ENCODE measurements at places on chromosomes 11 and 22.
A peak's percentile ranks its signal among the peaks of the same experiment; 100 is the strongest.

DNA sequence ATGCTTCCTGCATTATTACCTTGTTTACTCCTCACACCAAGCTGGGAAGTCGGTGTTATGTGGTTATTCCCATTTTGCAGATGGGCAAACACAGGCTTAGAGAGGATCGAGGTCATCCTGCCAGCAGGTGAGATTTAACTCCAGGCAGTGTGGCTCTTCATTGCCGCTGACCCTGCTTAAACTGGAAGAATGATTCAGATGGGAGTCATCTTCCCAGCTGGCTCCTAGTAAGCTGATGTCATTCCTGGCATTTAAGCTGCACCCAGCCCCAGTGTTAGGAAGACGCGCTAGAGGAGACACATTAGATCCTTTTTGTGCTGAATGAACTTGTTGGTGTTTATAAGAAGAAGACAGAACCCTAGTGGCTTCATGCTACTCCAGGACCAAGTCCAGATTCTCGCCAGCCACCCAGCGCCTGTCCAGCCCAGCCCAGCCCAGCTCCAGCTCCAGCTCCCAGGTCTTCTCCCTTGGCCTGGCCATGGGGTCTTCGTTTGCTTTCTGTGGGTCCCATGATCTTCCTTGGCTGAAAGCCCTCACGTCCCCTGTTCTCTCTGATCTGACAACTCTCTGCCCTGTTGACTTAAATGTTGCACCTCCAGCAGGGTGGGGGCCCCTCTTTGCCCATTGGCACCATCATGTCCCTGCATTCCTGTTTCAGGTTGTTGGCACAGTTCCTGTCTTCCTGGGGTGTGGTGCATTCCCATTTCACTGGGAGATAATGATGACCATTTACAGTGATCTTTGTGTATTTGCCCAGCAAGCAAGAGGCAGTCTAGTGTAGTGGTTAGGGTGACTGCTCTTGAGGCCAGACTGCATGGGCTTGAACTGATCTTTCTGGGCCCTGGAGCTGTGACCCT, 13.6 kb downstream of the PARVB start:
- DNase-seq: no peak

- DNase-seq: no peak
These were observed 50.2 kb downstream of the PHF21A start for GRCh38 chr11:46071091-46071490.

DNA sequence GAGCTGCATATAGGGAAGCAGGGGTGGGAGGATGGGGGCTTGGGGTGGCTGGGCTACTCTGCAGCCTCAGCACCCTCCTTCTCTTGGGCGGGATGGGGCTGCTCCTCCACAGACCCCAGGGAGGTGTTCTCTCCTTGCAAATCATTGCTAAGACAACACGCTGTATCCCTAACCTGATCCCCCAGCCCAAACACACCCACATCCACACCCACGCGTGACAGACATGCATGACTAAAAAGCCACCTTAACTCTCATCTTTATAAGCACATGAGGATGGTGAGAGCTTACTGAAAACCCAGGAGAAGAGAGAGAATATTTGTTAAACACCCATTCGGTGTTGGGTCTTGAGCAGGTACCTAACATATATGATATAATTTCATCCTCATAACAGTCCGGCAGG, 39.9 kb upstream of the EIF3D start:
- DNase-seq: no peak

DNA sequence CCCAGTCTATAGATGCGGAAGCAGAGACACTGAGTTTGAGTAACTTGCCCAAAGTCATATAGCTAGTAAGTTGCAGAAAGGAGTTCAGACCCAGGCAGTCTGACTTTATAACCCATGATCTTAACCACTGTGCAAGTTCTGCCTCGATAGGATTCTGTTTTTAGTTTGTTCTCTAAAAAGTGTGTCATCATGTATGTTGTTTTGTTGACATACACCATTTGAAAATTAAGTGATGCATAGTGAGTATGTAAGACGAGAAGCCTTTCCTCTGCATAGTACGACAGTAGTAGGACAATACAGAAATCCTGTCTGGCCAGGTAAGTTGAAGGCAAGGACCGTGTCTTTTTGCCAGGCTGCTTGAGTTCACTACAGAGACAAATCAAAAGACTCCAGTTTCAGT, 3.3 kb downstream of the ZC3H12C start:
- DNase-seq: no peak

GRCh38 chr11:44409558-44410236, 99.8 kb upstream of the ALX4 start:
- DNase-seq: no peak

GRCh38 chr11:113806406-113806805, 26.8 kb downstream of the CLDN25 start:
- no peak for DNase-seq

DNA sequence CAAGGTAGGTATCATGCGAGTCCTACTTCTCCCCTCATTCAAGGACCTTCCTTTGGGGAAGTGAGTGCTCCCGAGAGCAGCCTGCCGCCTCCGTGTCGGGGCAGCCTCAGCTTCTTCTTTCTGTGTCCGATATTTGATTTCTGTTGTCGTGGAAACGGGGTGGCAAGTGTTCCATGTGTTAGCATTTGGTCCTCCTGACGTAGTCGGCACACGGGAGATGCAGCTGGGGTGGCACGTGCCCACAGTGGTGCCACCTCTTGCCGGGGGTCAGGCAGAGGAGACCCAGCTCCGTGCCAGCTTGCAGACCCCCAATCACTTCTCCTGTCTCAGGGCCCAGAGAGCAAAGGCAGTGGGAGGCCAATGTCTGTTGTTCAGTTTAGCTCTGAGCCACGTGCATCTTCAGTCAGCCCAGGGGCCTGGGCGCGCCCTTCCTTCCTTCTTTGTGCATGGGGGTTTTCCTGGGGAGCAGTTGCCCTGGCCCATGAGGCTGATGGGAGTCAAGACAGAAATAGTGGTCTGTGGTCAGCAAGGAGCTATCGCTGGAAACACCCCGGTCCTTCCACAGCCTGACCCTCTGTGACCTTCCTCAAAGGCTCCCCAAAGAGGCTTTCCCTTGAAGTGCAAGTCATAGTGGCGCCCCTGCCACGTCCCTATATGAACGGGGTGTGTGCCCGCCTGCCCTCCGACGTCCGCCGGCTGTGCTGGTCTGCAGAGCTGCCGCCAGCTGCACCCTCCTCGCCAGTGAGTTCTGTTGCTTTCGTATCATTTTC, 44.5 kb downstream of the PARVB start:
- no peak for DNase-seq

DNA sequence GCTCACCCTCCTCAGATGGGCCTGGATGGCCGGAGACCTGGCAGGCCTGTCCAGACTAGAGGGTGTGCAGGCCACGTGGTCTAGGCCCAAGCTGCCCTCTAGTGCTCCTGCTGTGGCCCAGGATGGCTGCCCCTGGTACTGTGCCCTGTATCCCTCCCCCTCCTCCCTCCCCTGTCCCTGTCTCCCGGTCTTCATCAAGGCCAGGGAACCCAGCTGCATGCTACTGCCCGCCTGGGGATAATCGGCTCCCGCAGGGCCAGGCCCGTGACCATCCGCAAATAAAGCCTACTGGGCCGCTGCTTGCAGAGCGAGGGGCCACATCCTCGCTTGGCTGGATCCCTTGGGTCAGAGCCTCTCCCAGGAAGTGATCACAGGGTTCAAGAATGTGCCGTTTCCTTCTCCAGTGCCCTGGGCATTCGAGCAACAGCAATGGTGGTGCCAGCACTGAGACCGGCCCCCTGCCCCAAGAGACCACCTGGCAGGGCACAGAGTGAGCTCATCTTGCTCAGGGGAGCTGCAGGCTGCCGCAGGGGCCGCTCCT, 51.1 kb downstream of the WNT7B start:
- no peak for DNase-seq

GRCh38 chr11:46118702-46119351, 2.4 kb downstream of the PHF21A start:
- DNase-seq: no peak

- DNase-seq: no peak
These were observed 184.4 kb downstream of the CEP164 start for GRCh38 chr11:117511931-117512539.

- no peak for DNase-seq
These were observed 125.2 kb upstream of the SPON1 start for GRCh38 chr11:13837286-13837685.

DNA sequence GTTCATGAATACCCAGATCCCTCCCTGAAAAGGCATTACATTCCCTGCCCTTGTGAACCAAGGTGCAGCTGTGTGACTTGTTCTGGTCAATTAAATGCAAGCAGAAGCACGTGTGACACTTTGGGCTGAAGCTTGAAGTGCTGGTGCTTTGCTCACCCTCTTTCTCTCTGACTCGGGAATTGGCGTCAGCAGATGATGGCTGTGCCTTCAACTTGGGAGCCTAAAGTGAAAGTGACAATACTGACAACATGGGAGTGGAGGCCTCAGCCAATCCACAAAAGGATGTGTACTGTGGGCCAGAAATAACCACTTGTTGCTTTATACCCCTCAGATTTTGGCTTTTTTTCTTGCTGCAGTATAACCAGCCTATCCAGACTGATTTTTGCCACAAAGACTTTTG, 148.3 kb upstream of the THY1 start:
- DNase-seq: no peak

- no peak for DNase-seq
These were observed 128.2 kb downstream of the SLC17A6 start for GRCh38 chr11:22466351-22466750.

GRCh38 chr22:38796262-38796957, 2.5 kb upstream of the DNAL4 start:
- DNase-seq: no peak

GRCh38 chr11:15180212-15180792, 65.6 kb downstream of the INSC start:
- DNase-seq: no peak

DNA sequence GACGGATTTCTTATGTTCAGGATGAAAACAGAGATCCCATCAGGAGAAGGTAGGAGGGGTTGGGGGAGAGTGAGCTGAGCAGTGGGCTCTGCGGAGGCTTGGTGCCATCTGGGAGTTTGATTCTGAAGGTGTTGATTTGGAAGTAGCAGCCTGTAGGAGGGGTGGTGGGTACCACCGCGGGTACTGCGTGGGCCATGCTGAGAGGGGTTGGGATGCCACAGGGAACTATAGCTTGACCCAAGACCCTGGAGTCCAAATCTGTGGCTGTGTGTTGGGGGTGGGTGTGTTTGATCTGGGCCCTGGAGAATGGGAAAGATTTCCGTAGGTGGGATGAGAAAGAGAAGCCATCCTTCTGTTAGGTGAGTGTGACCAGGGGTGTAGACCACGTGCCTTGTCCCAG, 5.0 kb downstream of the INCENP start:
- DNase-seq: no peak

DNA sequence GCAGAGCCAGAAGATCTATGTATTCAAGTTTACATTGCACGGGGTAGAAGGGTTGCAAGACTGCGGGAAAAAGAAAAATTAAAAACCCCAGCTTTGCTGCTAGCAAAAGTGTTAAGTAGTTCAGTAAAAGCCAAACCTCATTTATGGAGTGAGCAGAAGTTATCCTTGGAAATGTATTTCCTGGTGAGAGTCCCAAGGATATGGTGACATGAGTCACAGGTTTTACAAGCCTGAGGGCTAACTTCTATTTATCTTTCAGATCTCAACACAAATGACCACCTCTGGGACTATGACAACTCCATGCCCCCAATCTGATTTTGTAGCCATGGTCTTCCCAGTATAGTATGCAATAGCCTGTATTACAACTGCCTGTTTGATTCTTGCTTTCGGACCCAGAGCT, 26.1 kb downstream of the ABTB2 start:
- no peak for DNase-seq

- DNase-seq: no peak
These were observed 258.3 kb upstream of the ANO3 start for GRCh38 chr11:26073646-26074045.

GRCh38 chr11:996681-997080, 39.8 kb downstream of the MUC6 start:
- DNase-seq: no peak

GRCh38 chr11:75351541-75351790, at the start of gene ARRB1:
Gene ARRB1, minus strand, starts transcription at chr11:75351661. Its CDS starts 54 bp downstream, at chr11:75351607.
- no peak for DNase-seq

- no peak for DNase-seq
These were observed 465.1 kb downstream of the MN1 start for GRCh38 chr22:27336151-27337090.

GRCh38 chr22:18024276-18024939, at the start of gene MICAL3:
Gene MICAL3, minus strand, starts transcription at chr22:18024561. Its CDS starts 117,749 bp downstream, at chr22:17906812.
- DNase-seq: peak; percentile 80

DNA sequence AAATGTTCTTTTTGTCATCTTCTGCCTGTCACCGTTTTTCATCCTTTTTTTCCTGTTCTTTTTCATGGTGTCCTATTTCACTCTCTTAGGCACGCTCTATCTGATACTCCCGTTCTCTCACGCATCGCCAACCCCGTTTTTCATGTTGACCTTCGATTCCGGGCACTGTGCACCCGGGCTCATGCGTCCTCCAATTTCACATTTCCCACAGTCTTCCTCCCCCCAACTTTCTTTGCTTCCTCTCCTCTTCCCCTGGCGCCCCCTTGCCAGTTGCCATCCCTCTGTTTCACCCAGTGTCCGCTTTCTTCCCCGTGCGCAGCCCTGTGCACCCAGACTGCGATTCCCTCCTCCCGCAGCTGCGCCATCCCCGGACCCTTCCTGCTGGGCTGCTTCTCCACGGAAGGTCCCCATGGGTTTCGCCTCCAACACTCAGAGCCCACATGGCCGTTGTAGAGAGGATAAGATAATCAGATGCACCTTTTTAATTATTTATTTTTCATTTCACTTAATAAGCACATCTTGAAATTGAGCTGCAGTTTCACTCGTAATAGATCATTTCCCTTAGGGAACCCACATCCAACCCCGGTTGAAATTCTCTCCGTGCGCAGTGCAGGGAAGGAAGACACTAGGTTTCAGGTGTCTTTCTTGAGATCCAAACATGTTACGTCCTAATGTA, 791.1 kb downstream of the NTM start:
- DNase-seq: no peak

DNA sequence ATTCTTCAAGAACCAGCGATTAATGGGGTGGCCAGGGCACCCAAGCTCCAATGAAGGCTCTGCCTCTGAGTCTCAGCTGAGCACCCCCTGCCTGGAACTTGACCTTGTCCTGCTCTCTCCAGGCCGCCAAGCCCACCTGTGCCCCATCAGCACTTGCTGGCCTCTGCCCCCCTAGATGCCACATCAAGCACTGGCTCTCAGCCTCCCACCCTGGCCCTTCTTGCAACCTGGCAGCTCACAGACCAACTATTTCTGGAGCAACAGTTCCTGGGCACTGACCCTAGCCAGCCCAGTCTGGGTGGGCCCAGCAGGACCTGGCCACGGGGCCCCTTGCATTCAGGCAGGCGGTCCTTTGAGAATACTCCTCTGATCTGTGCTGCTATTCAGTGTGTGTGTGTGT, 98.8 kb upstream of the PITPNB start:
- peak; percentile 25 for DNase-seq
